ENCODE measurements at places on chromosomes 7 and 10.

DNA sequence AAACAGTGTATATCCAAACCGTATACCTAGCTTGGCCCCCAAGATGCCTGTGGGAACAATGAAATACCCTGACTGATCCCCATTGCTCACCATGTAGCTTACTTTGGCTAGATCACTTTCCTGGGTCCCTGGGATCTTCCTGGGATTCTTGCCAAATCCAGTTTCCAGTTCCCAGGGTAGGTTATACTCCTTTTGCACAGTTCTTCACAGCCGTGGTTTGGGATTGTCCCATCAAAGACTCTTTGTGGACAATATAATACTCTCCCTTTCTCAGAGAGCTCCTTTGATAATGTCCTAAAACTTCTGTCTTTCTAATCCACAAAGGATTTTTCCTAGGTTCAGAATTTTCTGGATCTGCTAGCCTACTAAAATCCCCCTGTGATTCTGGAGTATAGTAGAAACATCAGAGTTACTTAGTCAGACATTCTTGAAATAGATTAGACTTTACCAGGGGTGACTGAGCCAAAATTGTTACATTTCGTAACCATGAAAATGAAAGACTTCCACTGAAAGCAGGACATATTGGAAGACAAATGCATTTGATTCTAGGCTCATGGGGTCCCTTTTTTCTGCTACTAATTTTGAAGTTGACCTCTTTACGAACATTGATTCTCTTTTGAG is 388.3 kb upstream of the ETV1 start:
- DNase-seq, result no peak

GRCh38 chr7:1845536-1846311 is 175.6 kb downstream of the ELFN1 start:
- no peak for DNase-seq

- DNase-seq, result no peak
Measured at GRCh38 chr10:35271086-35271858, 65.0 kb upstream of the CCNY start.

DNA sequence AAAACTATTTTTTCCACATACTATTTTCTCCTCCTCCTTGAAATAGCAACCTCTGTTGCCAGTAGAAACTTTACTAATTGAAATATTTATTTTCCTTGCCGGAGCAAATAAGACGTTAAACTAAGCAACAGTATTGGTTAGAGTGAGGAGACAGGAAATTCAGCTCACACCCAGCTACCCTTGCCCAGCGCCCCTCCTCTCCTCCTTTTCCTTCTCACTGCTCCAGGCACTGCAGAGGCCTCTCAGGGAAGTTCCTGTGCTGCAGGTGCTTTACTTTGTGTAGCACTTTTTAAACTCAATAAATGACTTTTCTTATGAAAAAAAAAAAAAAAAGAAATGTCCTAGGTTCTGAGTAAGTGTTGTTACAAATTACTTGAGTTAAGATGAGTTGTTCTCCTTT is 134.0 kb downstream of the SEMA3E start:
- DNase-seq, result no peak

GRCh38 chr10:2214805-2215204 is 477.5 kb upstream of the ADARB2 start:
- no peak for DNase-seq

- no peak for DNase-seq
Measured at GRCh38 chr7:84196084-84196503, 1.5 kb upstream of the SEMA3A start.

- no peak for DNase-seq
Measured at GRCh38 chr7:131052285-131052904, 275.3 kb upstream of the MKLN1 start.

- peak; percentile 5 for DNase-seq
Measured at GRCh38 chr10:3787016-3787400, 2.0 kb upstream of the KLF6 start.

GRCh38 chr10:4024027-4024426 is 239.0 kb upstream of the KLF6 start:
- no peak for DNase-seq
